Fibroblast of lung (primary cell): ENCODE measurements at places on chromosomes 16 and 17. TPM values are rescaled to one million over a fixed set of nuclear protein-coding genes. Genes with fewer than 3 reads are reported as not detected.

The SSTR5 gene
- not detected in 2 replicates for total RNA-seq

The CCDC78 gene
- 1.0 and 1.8 TPM in 2 replicates for total RNA-seq

The WIPI1 gene
- 159 and 251 TPM in 2 replicates for total RNA-seq

The MT4 gene
- not detected in 2 replicates for total RNA-seq

The SKAP1 gene
- not detected in 2 replicates for total RNA-seq

The IKZF3 gene
- total RNA-seq: not detected in 2 replicates

The PCTP gene
- total RNA-seq: 16.9 and 20.6 TPM in 2 replicates

The NPTX1 gene
- 3.3 and 31.2 TPM in 2 replicates for total RNA-seq

The NME2 gene
- 686 and 799 TPM in 2 replicates for total RNA-seq

The UTS2R gene
- not detected in 2 replicates for total RNA-seq

The PPL gene
- total RNA-seq: 43.7 and 50.5 TPM in 2 replicates

The KRT31 gene
- total RNA-seq: not detected in 2 replicates

The NETO2 gene
- 3.0 and 10.0 TPM in 2 replicates for total RNA-seq

The CD300A gene
- total RNA-seq: not detected in 2 replicates

The OTOP2 gene
- total RNA-seq: not detected in 2 replicates

The MYH2 gene
- total RNA-seq: not detected in 2 replicates

The C17orf113 gene
- 0.26 and 0.66 TPM in 2 replicates for total RNA-seq

The CLDN7 gene
- total RNA-seq: 2.6 and 17.2 TPM in 2 replicates

The TNFRSF17 gene
- not detected in 2 replicates for total RNA-seq
